AG08396 (cell line): ENCODE measurements at places on chromosomes 3 and 15.

DNA sequence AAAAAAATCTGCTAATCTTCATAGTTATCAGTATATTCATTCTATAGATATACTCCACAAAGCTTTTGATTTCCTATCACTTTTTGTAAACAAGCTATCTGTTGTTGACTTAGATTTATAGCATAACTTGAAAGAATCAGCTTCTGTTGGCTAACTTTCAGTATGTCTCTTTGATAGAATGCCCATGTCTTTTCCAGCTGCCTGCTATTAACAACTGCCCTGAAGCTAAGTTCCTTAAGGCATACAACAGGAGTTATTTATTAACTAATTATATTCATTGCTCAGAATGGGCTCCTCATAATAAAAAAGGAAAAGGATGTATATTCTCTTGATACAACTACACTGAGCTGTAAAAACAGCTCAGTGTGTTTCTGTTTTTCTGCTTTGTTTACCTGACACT is 293.9 kb downstream of the TUSC7 start:
- DNase-seq: no peak

DNA sequence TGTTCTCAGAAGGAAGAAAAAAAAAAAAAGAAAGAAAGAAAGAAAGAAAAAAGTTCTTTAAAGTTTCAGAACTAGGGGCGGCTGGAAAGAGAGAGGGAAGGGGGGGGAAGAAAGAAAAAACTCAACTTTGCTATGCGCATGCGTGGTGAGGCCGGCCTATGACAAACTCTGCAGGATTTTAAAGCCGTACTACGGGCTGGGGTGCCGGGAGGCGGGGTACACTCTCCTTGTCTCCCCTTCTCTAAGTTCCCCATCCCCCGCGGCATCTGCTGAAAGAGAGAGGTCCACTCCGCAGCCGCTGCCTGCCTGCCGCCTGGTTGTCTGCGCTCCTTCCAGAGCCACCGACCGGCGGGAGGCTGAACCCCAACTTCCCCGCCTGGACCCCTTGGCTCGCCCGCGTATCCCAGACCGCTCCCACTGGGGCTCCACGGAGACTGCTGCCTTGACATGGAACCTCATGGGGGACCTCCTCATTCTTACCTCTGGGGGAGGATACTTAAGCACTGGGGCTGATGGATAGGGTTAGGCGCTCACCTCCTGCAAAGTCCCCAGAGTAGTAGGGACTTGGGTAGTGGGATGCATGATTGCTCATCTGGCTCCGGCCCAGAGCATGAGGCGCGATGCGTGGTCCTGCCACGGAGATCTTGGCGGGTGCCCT is 1.4 kb upstream of the WNT5A start:
- DNase-seq: peak; percentile 87

DNA sequence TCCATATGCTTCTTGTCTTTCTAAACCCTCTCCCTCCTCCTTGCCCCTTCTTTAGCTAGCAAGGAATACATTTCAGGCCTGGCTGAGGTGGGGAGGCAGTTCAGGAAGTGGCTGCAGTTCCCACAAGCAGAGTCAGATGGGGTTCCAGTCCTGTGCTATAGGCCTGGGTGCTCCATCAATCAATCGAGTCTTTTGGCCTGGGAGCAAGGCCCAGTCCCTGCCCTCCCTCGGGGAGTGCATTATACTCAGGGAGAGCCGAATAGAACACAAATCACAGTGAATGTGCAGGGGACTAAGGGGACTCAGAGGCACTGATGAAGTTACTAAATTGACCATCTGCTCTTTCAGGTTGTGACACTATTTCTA is 58.0 kb upstream of the HERC1 start:
- no peak for DNase-seq

GRCh38 chr3:12953201-12953995 is 112.0 kb upstream of the RPL32 start:
- DNase-seq: no peak

- DNase-seq: no peak
Measured at GRCh38 chr3:157174290-157174648, 14.3 kb upstream of the CCNL1 start.

DNA sequence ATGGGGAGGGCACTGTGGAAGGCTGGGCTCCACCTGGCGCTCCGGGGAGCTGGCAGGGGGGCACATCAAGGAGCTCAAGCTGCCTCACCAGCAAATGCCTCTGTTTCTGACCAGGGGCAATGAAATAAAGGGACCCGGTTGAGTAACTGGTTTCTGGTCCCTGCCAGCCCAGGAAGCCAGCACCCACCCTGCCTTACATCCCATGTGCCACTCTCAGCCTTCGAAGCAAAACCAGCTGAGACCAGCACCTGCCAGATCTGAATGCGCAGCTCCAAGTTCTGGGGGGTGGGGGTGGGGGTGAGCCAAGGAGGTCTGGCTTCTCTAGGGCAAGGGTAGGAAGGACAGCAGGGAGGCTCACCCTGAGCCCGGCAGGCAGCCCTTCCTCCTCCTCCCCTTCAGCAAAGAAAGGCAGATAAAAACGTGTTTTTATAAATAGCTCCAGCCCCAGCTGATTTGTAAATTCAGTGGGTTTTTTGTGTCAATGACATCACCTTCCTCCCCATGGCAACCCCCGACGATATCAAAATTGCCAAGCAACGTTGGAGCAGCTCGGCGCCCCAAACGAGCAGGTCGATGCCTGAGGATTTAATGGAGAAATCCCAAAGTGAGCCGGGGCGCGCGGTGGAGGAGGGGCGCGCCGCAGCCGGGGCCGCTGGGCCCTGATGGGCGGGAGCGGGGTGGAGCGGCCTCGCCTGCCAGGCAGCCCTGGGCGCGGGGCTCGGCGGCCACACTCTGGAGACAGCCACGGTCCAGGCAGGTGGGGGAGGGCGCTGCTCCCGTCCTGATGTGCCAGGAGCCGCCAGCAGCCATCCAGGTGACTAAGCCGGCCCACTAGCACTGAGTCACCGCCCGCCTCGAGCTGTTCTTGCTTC is at the start of gene PAK6:
Gene PAK6 (plus strand): TSS at position 532 of the 872 bp plus-strand sequence. CDS start 25,723 bp downstream, outside the sequence.
- DNase-seq: peak; percentile 85

GRCh38 chr15:37981775-37982174 is 47.3 kb downstream of the TMCO5A start:
- no peak for DNase-seq
